ENCODE measurements at places on chromosomes 6 and 20.

DNA sequence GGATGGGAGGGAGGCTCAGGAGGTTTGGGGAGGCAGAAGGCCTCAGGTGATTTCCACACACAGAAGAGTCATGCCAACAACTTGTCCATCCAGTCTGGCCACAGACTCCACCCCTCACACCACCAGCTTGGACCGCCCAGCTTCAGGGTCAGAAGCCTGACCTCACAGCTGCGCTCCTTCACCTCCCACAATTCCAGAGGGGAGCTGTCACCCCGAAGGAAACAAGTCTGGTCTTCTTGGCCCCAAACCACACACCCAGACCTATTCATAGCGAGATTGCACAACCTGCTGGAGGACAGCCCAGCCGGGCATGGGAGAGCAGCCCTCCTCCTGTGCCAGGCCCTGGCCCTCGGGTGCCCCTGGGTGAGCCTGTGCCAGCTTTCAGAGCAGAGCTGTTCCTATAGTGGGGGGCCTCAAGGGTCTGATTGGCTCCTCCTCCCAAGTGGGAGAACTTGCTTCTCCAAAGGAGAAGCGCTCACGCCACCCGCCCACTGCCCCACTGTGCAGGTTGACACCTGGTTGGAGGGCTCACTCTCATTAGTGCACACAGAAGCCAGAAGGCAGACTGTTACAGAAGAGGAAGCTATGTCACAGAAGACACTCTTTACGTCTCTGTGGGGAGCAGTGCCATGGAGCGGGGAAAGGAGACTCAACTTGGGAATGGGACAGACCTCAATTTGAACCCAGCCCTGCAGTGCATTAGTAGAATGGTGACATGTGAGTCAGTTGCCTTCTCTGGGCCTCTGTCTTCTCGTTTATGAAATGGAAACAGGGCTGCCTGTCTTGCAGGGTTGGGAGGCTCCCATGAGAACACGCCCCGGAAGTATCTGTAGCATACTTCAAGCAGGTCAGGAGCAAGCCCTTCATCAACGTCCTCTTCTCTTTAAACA lies 128.8 kb downstream of the FOXO3 start:
- no peaks in the 10 kb centered on the region for H3K4me1 ChIP-seq
- no peaks in the 10 kb centered on the region for H3K27me3 ChIP-seq
- H3K36me3 ChIP-seq = no peaks in the 10 kb centered on the region
- H3K4me3 ChIP-seq = no peak overlapping the region
- peak overlapping the region; percentile 38 for H3K27ac ChIP-seq

GRCh38 chr20:51586005-51586440 lies 43.5 kb upstream of the NFATC2 start:
- no peaks in the 10 kb centered on the region for H3K27me3 ChIP-seq
- no peak overlapping the region for H3K27ac ChIP-seq
- no peaks in the 10 kb centered on the region for H3K4me1 ChIP-seq
- DNase-seq = no peak
- no peak overlapping the region for H3K4me3 ChIP-seq

GRCh38 chr6:112710710-112711109 lies 363.6 kb downstream of the RFPL4B start:
- H3K27ac ChIP-seq = no peak overlapping the region
- H3K27me3 ChIP-seq = no peaks in the 10 kb centered on the region
- no peak for DNase-seq
- H3K4me3 ChIP-seq = no peak overlapping the region
- no peaks in the 10 kb centered on the region for H3K36me3 ChIP-seq

DNA sequence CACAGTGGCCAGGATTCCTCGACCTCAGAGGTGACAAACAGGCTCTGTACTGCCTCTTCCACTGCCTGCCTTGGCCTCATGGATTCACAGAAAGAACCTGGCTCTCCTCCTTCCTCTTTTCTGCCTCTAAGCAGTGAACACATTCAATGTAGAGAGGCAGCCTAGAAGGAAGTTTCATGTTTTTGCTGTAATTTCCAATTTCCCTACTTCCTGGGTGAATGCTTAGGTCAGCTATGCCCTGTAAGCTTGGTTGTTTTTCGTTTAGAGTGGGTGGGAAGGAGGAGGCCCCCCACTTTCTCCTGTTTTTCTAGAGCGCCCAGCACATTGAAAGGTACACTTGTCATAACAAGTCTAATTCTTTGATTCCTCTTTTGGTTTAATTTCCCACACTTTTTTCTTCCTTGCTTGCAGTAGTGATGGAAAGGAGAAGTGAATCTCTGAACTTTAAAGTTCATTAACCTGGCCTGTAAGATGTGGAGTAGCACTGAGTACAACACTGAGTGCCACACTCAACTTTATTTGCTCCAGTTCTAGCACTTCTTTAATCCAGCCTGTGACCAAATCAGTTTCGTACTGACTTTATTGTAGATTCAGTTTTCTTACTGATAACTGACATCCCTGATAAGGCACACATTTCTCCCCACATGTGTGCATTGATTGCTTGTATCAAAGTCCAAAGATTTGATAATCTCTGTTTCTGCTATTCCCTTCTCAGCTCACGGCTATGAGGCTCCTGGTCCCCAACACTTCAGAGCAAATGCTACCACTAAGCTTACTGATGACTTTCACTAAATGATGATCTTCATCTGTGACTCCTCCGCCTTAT lies 100.0 kb upstream of the MAN1A1 start:
- H3K36me3 ChIP-seq = no peaks in the 10 kb centered on the region
- no peak overlapping the region for H3K27ac ChIP-seq
- H3K27me3 ChIP-seq = no peaks in the 10 kb centered on the region
- H3K4me1 ChIP-seq = no peaks in the 10 kb centered on the region
